GM23338 (cell line): ENCODE measurements at places on chromosomes 7 and 10. TPM values are rescaled to one million over a fixed set of nuclear protein-coding genes. Genes with fewer than 3 reads are reported as not detected.
A peak's percentile ranks its signal among the peaks of the same experiment; 100 is the strongest.

Gene FAM20C
- total RNA-seq = 24.8 and 26.8 TPM in 2 replicates

Gene MRLN
- total RNA-seq = not detected in 2 replicates

Gene SH2B2
- total RNA-seq = 21.9 and 30.3 TPM in 2 replicates

Gene SNX8
- total RNA-seq = 15.6 and 44.3 TPM in 2 replicates

Gene FAM25C
- not detected in 2 replicates for total RNA-seq

Gene CHST3
- 6.8 and 8.3 TPM in 2 replicates for total RNA-seq

Gene BTBD16
- total RNA-seq = not detected in 2 replicates

DNA sequence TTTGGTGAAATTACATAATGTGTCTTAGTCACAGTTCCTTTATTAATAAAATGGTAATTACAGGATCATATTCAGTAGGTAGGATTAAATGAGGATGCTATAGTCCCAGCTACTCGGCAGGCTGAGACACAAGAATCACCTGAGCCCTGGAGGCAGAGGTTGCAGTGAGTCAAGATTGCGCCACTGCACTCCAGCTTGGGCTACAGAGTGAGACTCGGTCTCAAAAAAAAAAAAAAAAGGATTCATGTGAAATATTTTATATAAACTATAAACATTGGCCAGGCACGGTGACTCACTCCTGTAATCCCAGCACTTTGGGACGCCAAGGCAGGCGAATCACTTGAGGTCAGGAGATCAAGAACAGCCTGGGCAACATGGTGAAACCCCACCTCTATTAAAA is 197.9 kb downstream of the IMMP2L start:
- H3K27ac ChIP-seq = no peak overlapping the region
- no peaks in the 10 kb centered on the region for H3K27me3 ChIP-seq
- H3K4me1 ChIP-seq = peaks cover 14% of the 10 kb centered on the region; the same call in 1 of the 2 replicates
- H3K36me3 ChIP-seq = no peaks in the 10 kb centered on the region
- H3K4me3 ChIP-seq = no peak overlapping the region

DNA sequence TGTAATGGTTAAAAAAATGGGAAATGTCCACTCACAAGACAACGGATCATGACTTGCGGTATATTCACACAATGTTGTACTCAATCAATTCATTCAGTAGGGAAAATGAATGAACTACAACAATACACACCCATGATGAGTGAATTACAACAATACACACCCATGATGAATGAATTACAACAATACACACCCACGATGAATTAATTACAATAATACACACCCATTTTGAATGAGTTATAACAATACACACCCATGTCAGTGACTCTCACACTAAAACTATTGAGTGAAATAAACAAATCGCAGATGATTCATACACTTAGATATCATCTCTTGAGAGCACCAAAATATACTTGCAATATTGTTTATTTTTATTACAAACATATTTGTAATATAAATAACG is 174.6 kb downstream of the FRMD4A start:
- H3K27ac ChIP-seq = no peak overlapping the region
- no peaks in the 10 kb centered on the region for H3K27me3 ChIP-seq
- no peak for DNase-seq
- no peaks in the 10 kb centered on the region for H3K36me3 ChIP-seq
- H3K4me1 ChIP-seq = no peaks in the 10 kb centered on the region

DNA sequence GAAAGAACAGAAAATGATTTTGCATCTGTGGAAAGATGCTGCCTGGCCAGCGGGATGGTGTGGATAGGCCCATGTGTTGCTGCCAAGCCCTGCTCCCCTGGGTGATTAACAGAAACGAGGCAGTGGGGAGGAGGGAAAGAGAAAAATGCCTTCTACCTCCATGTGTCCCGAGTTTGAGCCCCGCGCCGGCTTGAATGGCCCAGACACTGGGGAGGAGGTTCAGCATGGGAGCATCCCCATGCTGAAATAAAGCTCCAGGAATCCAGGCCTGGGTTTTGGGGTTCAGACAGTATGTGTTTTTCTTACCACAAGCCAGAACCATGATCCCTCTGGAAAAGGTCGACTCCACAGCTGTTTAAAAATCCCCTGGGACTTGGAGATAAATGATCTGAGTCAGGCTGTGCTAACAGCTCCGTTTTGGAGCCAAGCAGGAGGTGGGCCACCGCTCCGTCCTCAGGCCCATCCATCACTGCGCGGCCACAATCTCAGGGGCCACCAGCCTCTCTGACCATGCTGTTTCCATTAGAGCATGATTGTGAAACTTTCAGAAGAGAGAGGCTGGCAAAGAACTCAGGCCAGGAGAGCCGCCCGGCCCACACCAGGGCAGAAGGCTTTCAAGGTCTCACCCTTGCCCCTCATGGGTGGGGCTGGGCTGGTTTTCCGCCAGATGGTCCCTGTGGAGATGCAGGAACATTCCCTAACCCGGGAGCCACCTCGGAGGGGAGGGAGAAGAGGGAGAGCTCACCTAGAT is 299.7 kb downstream of the ZEB1 start:
- no peak for DNase-seq
- no peaks in the 10 kb centered on the region for H3K4me1 ChIP-seq
- no peak overlapping the region for H3K4me3 ChIP-seq
- no peaks in the 10 kb centered on the region for H3K36me3 ChIP-seq

- H3K36me3 ChIP-seq = no peaks in the 10 kb centered on the region
- H3K27ac ChIP-seq = no peak overlapping the region
- no peak for DNase-seq
- no peaks in the 10 kb centered on the region for H3K27me3 ChIP-seq
Observed at GRCh38 chr10:81806842-81807241, 68.2 kb upstream of the NRG3 start.

- no peak for DNase-seq
- no peaks in the 10 kb centered on the region for H3K4me1 ChIP-seq
- no peaks in the 10 kb centered on the region for H3K27me3 ChIP-seq
- no peak overlapping the region for H3K27ac ChIP-seq
- H3K36me3 ChIP-seq = no peaks in the 10 kb centered on the region
- H3K4me3 ChIP-seq = no peak overlapping the region
Observed at GRCh38 chr10:88089498-88089897, 226.1 kb downstream of the PTEN start.

DNA sequence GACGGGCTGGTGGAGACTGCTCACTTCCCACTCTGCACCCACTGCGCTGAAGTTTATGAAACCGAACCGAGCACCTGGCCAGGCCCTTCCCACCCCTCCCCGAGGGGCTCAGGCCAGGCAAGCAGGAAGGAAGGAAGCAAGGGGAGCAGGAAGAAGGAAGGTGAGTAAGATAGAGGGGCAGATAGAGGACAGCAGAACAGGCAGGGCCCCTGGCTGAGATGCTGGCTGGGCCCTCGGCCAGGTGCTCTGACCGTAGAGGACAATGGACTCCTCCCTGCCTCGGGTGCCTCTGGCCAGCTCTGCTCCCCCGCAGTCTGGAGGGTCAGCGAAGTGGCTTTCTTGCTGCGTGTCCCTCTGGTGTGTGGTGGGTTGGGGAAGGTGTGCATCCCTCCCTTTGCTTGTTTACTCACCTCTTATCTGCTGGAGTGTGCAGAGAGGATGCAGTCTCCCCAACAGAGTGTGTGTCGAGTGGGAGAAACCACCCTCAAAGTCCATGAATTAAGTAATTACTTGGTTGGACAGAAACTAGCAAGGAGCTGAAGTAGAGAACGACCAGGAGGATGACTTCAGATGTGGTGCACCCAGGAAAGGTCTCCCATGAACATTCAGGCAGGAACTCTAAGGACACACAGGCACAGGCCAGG is 82.8 kb upstream of the PPP2R2D start:
- no peaks in the 10 kb centered on the region for H3K27me3 ChIP-seq
- no peaks in the 10 kb centered on the region for H3K4me1 ChIP-seq
- H3K27ac ChIP-seq = no peak overlapping the region
- H3K4me3 ChIP-seq = no peak overlapping the region

DNA sequence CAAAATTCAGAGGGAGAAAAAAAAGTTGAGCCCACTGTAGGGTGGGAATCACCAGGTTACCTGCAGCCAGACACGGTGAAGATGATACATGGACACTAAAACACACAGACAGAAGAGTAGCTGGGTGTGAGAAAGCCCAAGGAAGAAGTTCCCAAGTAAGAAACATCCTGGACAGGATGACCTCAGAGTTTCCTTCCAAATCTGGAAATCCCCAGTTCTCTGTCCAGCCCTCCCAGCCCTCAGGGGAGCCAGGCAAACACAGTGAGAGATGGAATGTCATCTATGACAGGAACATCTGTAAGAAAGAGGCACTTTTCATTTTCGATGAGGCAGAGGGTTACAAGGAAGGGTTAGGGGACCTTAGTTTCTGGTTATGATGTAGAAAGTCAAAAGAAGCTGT is 125.1 kb upstream of the LYZL1 start:
- no peak overlapping the region for H3K27ac ChIP-seq
- no peak for DNase-seq
- H3K36me3 ChIP-seq = peaks cover 20% of the 10 kb centered on the region
- no peaks in the 10 kb centered on the region for H3K27me3 ChIP-seq

DNA sequence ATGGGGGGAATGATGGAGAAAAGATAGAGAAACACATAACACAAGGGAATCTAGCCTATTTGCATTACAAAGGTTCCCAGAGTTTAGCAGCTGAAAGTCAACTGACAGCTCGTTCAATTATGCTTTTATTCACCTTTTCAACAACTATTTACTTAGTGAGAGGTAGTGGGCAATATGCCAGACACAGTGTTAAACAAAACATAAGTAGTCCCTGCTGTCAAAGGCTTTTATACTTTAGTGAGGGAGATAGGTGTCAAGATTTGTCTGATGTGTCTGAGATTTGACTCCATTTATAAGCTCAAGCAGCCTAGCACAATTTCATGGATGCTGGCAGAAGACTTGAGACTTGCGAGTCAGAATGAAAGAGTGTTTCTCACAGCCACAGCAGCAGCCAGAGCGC is 549.0 kb upstream of the VSTM2A start:
- no peak overlapping the region for H3K27ac ChIP-seq
- H3K36me3 ChIP-seq = no peaks in the 10 kb centered on the region
- no peak overlapping the region for H3K4me3 ChIP-seq
- DNase-seq = no peak

- no peak overlapping the region for H3K27ac ChIP-seq
- no peaks in the 10 kb centered on the region for H3K36me3 ChIP-seq
- H3K27me3 ChIP-seq = no peaks in the 10 kb centered on the region
- DNase-seq = peak; percentile 16
- peaks cover 11% of the 10 kb centered on the region; the same call in 1 of the 2 replicates for H3K4me1 ChIP-seq
Observed at GRCh38 chr10:64506963-64507362, 985.8 kb downstream of the REEP3 start.

DNA sequence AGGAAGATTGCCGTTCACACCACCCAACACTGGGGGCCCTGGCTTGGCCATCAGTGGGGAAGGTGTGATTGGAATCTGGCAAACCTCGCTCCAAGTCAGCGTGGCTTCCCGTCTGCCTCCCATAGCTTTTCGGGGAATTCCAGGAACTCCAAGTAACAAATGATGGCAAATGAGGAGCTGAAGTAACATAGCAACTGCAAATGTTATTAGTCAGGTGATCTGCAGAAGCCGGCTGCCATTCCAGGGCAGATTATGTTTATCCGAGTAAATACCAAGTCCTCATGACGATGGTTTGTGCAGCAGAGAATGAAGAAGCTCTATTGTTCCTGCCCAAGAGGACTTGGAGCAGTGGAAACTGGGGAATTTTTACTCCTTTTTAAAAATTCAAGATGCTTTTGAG is 270.5 kb upstream of the PODXL start:
- H3K4me1 ChIP-seq = peaks cover 16% of the 10 kb centered on the region
- H3K27me3 ChIP-seq = no peaks in the 10 kb centered on the region
- no peaks in the 10 kb centered on the region for H3K36me3 ChIP-seq
- no peak overlapping the region for H3K4me3 ChIP-seq
- no peak overlapping the region for H3K27ac ChIP-seq
- peak; percentile 59 for DNase-seq

DNA sequence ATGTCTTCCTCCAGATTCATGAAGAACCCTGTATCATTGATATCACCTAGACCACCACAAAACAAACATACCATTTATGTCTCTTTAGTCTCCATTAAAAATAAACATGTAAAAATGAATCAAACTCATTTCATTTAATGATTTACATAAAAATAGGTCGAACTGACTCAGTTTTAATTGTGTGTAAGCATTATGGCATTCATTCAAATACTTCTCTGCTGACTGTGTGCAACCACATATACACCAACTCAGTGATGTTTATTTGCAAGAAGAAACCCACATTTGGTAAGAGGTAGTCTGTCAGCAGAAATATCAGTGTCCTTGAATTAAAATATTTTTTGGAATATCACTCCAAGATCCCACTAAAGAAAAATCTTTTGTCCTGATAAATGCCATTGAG is 30.5 kb downstream of the ABCB1 start:
- H3K27ac ChIP-seq = no peak overlapping the region
- no peaks in the 10 kb centered on the region for H3K36me3 ChIP-seq
- H3K27me3 ChIP-seq = no peaks in the 10 kb centered on the region
- H3K4me1 ChIP-seq = no peaks in the 10 kb centered on the region

DNA sequence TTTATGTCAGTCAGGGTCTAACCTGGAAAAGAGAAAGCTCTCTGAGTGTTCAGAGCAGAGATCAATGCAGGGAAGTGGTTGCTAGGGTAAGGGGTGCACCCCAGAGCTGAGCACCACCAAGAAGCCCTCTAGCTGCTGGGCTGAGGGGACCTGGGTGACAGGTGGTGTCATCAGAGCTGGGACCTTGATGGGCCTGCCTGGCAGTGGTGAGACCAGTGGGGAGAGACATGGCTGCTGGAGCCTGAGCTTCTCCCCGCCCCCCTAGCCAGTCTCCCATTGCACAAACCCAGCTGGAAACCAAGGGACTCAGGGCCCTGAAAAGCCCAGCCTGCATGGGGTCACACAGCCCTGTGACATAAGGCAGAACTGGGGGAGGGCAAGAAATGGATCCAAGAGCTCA is 49.1 kb upstream of the OSBPL3 start:
- no peak overlapping the region for H3K4me3 ChIP-seq
- H3K36me3 ChIP-seq = no peaks in the 10 kb centered on the region
- DNase-seq = no peak
- no peak overlapping the region for H3K27ac ChIP-seq
- H3K27me3 ChIP-seq = no peaks in the 10 kb centered on the region

DNA sequence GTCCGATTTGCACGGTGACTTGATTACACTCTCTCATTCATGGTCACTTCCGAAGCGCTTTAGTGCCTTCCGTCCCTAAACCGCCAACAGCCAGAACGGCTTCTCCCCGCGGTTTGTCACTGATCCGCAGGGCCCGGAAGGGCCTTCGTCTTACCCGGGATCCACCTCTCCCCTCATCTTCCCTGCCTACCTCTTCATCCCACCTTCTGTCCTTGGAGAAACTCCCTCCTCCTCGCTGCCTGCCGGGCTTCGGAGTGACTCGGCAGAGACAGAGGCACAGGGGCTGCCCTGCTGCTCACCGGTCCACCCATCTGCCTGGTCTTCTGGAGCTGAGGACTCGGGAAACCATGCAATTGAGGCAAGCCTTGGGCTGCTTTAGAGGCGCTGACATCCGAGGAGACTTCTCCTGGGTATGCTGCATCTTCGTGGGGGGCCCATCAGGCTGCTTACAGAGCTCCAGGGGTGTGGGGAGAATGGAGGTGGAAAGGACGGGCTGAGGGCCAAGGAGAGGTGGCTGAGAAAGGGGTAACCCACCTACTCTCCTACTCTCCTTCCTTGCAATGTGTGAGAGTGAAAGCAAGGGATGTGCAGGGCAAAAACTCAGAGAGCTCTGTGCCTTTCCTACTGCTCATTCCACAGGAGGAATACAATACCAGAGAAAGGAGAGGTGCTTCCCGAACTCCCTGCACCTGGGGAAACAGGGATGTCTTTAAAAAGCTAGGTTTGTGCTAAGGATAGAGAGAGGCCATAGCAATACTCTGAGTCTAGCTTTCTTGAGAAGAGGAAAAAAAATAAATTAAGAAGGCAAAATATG is 1.0 kb upstream of the HOXA11 start:
- no peak overlapping the region for H3K27ac ChIP-seq
- peak overlapping the region; percentile 44 for H3K4me3 ChIP-seq
- H3K36me3 ChIP-seq = no peaks in the 10 kb centered on the region
- no peak for DNase-seq
- peaks cover 68% of the 10 kb centered on the region for H3K4me1 ChIP-seq
